ENCODE measurements at places on chromosomes 2 and 18.

DNA sequence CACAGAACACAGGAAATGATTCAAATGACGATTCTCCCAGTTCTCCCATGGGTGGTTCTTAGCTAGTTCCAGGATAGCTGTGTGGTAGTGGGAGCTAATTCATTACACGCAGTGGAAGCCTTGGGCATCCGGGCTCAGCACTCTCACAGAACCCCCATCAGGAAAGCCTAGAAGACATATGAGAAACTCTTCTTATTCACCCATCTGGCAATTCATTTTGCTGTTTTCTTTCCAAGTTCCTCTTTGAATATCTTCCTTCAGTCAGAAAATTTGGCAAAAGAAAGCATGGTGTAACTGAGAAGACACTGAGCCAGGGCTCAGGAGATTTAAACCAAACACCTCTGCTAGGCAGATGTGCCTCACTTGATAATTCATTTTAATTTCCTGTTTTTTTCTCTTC, 85.2 kb upstream of the FN1 start:
- DNase-seq = no peak

- DNase-seq = peak; percentile 10
Measured at GRCh38 chr2:17754773-17755425, 961 bp downstream of the GEN1 start.

DNA sequence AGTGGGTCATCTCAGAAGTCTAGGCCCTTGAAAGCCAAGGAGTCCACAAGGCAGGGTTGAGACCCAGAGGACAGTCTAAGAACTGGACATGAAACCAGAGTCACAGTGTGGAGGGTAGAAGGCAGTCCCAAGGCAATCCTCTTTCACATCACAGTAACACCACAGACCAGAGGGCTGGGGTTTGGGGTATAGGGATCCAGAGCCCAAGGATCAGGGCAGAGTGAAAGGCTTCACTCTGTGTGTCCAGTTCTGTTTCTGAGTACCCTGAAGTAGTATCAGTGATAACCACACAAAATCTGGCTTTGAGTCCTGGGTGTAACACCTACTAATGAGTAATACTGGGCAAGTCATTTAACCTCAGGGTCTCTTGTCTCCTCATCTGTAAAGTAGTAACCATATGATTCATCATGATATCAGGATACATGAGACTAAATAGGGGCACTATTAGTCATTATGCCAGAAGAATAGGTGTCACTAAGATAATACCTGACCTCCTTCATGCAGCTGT, 91.0 kb downstream of the ICA1L start:
- no peak for DNase-seq

DNA sequence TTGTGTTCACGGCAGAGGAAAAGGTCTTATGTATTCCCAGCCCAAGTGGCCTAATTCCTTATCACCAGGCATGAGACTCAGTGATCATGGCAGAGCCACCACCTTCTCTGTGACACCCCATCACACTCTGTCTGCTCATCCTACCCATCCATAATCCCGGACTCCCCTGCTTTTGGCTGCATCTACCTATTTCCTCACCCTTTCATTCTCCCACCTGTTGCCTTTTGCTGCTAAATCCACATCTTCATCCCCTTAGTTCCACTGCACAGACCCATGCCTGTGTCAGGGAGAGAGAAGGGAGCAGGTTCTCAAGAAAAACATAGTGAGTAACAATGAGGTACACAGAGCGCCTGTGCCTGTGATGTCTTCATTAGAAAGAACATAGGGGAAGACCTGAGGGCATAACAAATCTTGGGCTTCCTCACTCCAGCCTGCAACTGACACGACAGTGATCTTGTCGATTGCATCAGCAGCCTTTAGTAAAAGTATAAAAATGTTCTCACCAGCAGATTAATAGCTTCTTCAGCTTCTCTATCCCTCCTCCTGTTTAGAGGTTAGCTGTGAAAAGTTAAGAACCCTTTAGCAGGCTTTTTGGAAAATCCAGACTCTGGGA, 246.5 kb upstream of the SPRED2 start:
- no peak for DNase-seq

- DNase-seq = no peak
Measured at GRCh38 chr2:141932261-141932660, 198.6 kb downstream of the LRP1B start.

DNA sequence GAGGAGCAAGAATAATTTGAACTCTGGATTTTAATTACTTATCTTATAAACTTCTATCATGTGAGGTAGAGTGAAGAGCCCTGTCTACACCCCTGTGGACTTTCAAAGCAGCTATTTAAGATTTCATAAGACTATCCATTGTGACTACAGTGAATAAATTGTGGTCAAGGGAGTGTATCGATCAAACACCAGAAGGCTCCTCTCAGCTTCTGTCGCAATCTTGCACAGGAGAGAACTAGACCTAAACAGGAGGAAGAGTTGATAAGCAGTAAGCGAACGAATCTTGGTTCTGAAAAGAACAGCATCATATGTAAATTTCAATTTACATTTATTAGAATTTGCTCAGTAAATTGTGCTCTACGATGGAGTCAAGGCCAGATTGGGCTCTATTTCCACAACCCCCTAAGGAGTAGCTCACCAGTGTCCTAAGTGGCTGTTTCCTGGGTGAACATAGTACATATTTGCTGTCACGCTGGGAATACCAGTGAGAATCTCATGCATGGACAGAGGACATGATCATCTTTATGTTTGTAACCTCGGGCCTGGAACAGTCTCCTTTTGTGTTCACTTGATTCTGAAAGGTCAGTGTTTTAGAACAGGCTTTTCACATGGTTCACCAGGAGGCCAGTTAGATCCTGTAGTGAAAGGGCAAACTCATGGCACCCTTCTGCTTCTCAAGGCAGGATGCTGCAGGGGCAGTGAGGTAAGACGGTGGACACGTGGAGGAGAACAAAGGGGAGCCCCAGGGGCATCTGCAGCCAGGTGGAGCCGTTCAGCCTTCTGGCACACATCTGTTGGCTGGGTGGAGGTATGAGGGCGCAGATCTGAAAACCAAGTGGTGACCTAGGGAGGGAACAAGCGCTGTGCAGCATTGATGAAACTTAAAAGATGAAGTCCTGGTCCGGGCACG, 33.3 kb downstream of the NPAS2 start:
- DNase-seq = no peak

DNA sequence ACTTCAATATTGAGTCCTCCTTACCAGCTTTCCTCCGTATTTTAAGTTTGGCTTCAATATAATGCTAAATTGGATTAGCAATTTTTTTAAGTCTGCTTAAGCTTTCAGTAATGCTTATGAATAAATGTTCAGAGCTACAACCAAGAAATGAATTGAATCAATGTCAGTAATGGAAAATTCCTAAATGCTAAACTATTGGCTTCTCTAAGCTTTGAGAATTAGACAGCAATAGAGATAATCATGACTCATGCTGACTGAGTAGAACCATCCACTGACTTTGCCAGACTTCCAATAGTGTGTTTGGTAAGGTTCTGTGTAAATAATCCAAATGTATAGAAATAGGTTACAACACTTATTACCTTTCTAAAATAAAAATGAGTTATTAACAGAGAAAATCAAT, 8.9 kb upstream of the PDE1A start:
- DNase-seq = no peak

- DNase-seq = no peak
Measured at GRCh38 chr2:214104967-214105366, 305.9 kb upstream of the VWC2L start.

DNA sequence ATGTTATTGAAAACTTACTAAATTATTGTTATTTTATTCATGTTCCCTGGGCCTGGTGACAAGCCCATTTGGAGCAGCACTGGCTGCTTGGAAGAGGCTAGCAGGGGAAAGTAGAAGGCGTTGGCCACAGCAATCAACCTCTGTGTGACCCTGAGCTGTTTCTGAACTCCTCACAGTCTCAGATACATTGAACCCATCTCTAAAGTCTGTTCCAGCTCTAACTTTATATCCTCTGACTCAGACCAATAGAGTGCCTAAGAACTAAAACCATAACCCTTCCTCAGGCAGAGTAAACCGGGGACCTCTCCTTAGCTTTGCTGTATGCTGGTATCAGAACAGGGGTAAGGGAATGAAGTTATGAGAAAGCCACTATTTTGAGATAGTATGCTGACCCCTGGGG, 96.4 kb upstream of the NOL4 start:
- DNase-seq = no peak

DNA sequence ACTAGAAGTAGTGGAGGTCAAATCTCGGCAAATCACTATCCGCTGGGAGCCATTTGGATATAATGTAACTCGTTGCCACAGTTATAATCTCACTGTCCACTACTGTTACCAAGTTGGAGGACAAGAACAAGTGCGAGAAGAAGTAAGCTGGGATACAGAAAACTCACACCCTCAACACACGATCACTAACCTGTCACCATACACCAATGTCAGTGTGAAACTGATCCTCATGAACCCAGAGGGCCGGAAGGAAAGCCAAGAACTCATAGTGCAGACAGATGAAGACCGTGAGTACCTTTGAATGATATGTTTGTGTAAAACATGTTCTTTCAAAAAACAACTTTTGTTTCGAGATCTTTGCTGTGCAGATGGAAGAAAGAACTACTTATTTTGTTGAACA, 502.6 kb downstream of the PTPRM start:
- DNase-seq = no peak

DNA sequence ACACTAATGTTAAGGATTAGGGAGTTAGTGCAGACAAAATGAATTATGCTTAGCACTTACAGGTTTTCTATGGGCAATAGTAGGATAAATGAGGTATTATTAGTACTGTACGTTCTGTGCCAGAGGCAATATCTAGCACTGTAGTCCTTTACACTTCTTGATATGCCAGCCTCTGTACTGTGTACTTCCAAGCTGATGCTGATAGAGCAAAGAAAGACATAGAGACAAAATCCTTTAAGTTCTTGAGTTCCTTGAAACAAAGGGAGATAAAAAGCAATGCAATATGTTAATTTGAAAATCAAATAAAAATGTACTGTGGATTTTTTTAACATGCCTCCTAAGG, 1234.0 kb upstream of the NXPH2 start:
- DNase-seq = no peak

- no peak for DNase-seq
Measured at GRCh38 chr2:173941567-173941966, 23.6 kb downstream of the SP3 start.

GRCh38 chr18:1906421-1906820, 664.9 kb downstream of the METTL4 start:
- no peak for DNase-seq

- DNase-seq = no peak
Measured at GRCh38 chr2:155062250-155062921, 363.9 kb downstream of the KCNJ3 start.

- no peak for DNase-seq
Measured at GRCh38 chr2:24354957-24355356, 5.4 kb downstream of the ITSN2 start.

- DNase-seq = no peak
Measured at GRCh38 chr18:49694402-49694801, 118.9 kb downstream of the ACAA2 start.

GRCh38 chr2:186466743-186467142, 19.3 kb upstream of the ZC3H15 start:
- no peak for DNase-seq

GRCh38 chr2:64617631-64618151, 36.0 kb downstream of the SERTAD2 start:
- DNase-seq = no peak

All from SK-N-DZ (cell line).